Heart right ventricle (tissue), 16 donors: ENCODE measurements at places on chromosomes 6 and 20. TPM values are rescaled to one million over a fixed set of nuclear protein-coding genes. Genes with fewer than 3 reads are reported as not detected.

- H3K36me3 ChIP-seq, result no peaks in the 10 kb centered on the region
Measured at GRCh38 chr6:36378936-36379335, 8.5 kb downstream of the ETV7 start.

GRCh38 chr20:55232647-55233046, 757.3 kb downstream of the DOK5 start:
- no peaks in the 10 kb centered on the region for H3K4me1 ChIP-seq
- DNase-seq, result no peak
- H3K36me3 ChIP-seq, result no peaks in the 10 kb centered on the region
- no peaks in the 10 kb centered on the region for H3K27me3 ChIP-seq
- H3K27ac ChIP-seq, result no peak overlapping the region

- H3K4me1 ChIP-seq, result no peaks in the 10 kb centered on the region
- no peak overlapping the region for H3K27ac ChIP-seq
- H3K4me3 ChIP-seq, result no peak overlapping the region
- H3K27me3 ChIP-seq, result no peaks in the 10 kb centered on the region
Measured at GRCh38 chr20:36030149-36030548, 61.8 kb downstream of the CNBD2 start.

GRCh38 chr6:169564453-169565240, 137.2 kb downstream of the WDR27 start:
- no peak overlapping the region for H3K4me3 ChIP-seq
- no peaks in the 10 kb centered on the region for H3K4me1 ChIP-seq
- H3K27ac ChIP-seq, result no peak overlapping the region
- no peaks in the 10 kb centered on the region for H3K27me3 ChIP-seq
- no peak for DNase-seq

GRCh38 chr6:148342350-148343046, at the start of gene SASH1:
SASH1 (plus strand) TSS chr6:148342838; CDS start chr6:148343068, 230 bp downstream.
- DNase-seq, result peak; percentile 71
- peak within 1 kb of the TSS; percentile 75 for H3K4me3 ChIP-seq
- H3K36me3 ChIP-seq, result no peaks in the 10 kb centered on the region
- H3K27ac ChIP-seq, result peak within 1 kb of the TSS; percentile 87

DNA sequence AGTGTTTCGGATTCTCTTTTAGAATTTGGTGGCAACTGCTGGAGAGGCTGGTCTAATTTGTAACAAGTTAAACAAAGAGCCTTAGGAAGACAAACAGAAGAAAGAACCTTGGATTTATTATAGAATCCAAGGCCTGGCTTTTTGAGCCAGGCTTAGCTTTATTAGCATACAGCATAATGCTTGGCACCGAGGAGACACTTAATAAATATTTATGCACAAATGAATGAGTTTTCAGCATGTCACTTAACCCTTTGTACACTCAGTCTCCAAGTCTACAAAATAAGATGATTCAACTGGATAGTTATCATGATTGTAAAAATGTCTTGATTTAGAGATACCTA, 38.2 kb upstream of the AFDN start:
- no peaks in the 10 kb centered on the region for H3K36me3 ChIP-seq
- H3K27me3 ChIP-seq, result no peaks in the 10 kb centered on the region
- no peak for DNase-seq
- H3K4me1 ChIP-seq, result no peaks in the 10 kb centered on the region

GRCh38 chr6:121652223-121652622, 216.8 kb downstream of the GJA1 start:
- no peak overlapping the region for H3K4me3 ChIP-seq
- DNase-seq, result no peak
- H3K36me3 ChIP-seq, result no peaks in the 10 kb centered on the region
- no peaks in the 10 kb centered on the region for H3K27me3 ChIP-seq
- H3K4me1 ChIP-seq, result peaks cover 27% of the 10 kb centered on the region
- peak overlapping the region; percentile 69 for H3K27ac ChIP-seq

FKBP1C gene
- total RNA-seq, result 0.33 TPM

VSX1 gene
- 0.21 TPM for total RNA-seq

SRC gene
- total RNA-seq, result 6.2 TPM

CCN5 gene
- total RNA-seq, result 13.3 TPM
